Stimulated activated CD8-positive, alpha-beta memory T cell treated with anti-CD3 and anti-CD28 coated beads, Interleukin-4, amount 100 ng/mL, for 4 hours (primary cell): ENCODE measurements at places on chromosomes 3 and 15.

DNA sequence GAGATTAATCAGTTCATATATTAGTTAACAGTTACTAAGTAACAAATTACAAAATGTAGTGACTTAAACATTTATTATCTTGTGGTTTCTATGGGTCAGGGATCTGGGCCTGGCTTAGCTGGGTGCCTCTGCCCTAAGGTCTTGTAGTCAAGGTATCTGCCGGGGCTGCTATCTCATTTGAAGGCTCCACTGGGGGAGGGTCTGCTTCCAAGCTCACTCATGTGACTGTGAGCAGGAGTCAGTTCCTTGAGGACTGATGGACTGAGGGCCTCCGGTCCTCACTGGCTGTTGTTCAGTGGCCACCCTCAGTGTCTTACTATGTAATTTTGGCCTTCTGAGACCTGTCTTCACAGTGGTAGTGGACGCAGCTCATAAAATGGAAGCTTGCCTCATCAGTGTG, 135.9 kb upstream of the PLXNA1 start:
- DNase-seq = no peak

GRCh38 chr3:109952924-109953323, 615.6 kb upstream of the DPPA4 start:
- DNase-seq = no peak

GRCh38 chr15:33565094-33565493, 254.3 kb downstream of the RYR3 start:
- DNase-seq = no peak

DNA sequence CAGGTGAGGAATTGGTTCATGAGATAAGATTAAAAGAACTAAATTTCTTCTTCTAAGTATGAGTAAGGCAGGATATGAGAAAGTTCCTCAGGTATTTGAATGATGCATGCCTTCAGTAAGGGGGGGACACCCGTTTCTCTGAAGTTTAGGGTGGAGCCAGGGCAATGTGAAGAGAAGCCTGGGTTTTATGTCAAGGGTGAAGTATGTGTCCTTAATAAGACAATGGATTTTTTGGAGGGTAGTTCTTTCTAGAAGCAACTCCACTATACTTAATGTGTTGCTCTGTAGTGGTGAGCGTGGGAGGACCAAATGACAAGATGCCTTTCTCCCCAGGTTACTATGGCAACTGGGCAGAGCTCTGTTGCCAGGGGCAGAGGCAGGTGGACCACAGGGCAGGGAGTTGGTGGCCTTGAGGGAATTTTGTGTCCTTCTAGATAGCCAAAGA, 44.0 kb downstream of the PHLDB2 start:
- DNase-seq = no peak

GRCh38 chr3:123320221-123320620, 118.5 kb downstream of the SEC22A start:
- no peak for DNase-seq

- DNase-seq = no peak
These were observed 19.8 kb upstream of the CELF6 start for GRCh38 chr15:72339777-72340177.

DNA sequence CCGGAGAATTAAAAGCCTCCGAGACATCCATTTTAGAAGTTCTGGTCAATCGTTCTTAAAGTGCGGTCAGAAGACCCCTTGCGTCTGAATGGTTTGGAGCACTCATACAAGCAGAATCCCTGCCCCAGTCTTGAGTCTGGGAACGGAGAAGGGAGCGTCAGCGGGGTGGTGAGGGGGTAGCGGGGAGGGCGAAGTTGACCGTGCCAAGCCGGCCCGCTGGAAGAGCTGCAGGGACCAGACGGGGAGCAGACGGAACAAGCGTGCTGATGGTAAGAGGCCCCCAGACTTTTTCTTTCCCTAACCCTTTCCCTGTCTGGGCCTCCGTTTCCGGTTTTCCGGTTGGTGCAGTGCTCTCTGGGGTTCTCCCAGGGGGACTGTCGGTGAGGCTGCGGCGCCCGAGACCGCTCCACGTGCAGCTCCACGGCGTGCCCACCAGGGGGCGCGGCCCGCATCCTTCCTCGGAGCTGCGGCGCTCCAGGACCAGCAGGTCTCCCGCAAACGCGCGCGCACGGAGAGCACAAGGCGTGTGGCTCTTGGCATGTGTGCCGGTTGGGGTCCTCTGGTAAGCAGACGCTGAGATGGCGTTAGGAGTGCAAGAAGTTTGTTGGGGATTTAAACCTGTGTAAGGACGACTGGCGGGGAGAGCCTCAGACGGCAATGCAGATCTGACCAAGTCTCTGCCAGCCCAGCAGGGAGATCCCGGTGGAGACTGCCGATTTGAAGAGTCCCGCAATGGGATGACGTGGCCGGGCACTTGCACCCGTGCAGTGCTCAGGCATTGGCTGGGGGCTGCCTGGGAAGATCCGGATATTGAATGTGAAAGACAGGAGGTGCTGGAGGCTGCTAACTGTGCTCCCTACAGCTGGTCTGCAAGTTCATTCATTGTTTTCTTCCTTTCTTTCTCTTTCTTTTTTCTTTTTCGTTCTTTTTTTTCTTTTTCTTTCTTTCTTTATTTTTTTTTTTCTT, 19.2 kb upstream of the CORO2B start:
- peak; percentile 38 for DNase-seq

DNA sequence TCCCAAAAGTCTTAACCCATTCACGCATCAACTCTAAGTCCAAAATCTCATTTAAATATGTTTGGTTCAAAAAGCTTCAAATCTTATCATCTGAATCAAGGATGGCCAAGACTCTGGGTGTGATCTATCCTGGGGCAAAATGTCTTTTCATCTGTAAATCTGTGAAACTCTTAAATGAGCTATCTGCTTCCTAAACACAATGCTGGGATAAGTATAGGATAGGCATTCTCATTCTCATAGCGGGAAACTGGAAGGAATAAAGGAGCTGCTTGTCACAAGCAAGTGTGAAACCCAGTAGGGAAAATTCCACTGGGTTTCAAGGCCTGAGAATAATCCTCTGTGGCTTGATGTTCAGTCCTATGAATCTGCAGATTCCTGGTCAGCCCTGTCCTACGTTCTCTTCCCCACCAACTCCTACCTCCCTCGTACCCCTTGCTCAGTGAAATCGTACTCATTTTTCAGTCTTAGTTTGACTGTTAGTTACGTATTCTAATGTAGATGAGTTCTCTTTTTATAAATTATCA, 156.7 kb downstream of the EPHA3 start:
- no peak for DNase-seq

DNA sequence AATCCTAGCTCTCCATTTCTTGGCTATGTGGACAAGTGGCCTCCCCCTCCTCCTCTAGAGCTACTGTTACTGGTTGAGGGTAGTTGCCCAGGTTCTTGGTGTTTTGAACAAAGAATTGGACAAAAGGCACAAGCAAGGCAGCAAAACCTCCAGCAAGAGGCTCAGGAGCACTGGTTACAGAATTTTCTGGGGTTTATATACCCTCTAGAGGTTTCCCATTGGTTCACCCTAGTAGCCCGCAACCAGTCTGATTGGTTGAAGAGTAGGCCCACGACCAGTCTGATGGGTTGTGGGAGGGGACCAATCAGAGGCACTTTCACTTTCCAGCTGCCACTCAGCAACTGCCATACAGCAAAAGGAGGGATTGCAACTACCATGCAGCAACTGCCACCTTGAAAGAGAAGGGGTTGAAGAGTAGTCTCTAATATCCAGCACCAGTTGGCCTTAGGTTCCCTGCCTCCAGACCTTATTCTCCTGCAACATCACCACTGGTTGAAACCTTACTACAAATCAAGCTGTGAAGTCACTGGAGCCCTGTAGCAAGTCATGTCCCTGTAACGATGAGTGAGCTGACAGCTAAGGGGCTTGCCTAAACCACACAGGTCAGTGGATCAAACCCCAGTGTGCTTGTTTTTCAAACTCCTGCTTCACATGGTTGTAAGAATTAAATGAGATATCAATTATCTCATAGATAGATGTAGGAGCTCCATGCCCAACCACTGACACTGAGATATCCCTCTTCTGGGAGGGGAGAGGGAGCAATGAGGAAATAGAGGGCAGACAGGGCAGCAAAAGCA, 2.9 kb upstream of the C15orf39 start:
- DNase-seq = no peak

- no peak for DNase-seq
These were observed 250.4 kb upstream of the TTC14 start for GRCh38 chr3:180351601-180352000.

DNA sequence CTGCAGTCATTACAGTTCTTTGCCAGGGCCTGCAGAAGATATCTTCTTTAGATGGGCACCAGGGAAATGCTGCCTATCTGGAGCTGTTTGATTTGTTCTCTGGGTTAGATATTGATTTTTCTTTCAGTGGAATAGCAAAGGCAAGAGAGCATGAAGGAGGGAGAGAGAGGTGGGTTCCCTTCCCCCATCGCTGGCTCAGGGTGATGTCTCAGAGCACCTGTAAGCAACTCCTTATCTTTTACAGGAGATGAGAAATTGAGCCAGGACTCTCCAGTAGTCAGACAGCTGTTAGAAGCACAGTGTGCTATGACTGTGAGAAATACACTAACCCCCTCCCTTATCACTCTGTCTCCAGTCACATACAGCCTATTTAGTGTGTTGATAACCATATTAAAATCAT, 89.3 kb upstream of the SLC24A5 start:
- no peak for DNase-seq

DNA sequence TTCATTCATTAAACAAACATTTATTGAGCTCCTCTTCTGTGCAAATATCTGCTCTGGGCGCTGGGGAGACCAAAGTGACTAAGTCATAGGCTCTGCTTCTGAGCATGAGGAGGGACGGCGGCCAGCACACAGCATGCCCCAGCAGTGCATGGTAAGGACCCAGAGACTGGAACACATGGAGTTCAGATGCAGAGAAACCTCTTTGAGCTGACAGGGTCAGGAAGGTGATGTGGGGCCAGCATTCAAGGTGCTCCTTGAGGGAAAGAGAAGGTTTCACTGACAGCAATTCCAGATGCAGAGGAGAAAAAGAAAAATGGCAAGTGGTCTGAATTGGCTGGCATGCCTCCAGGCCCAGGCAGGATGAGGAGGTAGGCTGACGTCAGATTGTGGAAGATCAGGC, 234.5 kb downstream of the UACA start:
- no peak for DNase-seq

DNA sequence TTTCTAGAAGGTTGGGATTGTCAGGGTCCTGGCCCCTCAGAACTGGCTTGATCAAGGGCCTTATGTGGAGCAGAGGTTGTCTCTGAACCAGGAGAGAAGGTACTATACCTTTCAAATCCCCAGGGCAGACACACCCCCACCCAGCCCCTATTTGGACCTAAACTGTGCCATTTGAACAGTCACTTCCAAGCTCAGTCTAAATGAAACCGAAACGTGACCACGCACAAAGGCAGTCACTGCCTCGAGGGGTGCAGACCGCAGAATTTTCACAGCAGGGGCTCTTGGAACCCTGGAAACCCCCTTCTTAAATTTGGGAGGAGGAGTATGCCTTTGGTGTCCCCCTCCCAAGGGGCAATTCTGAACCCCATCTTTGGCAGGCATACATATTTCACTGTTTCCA, 53.7 kb downstream of the GRIP2 start:
- DNase-seq = no peak

- DNase-seq = no peak
These were observed 225.9 kb upstream of the CD96 start for GRCh38 chr3:111315930-111316587.

GRCh38 chr3:55619046-55619808, 132.1 kb upstream of the WNT5A start:
- no peak for DNase-seq

DNA sequence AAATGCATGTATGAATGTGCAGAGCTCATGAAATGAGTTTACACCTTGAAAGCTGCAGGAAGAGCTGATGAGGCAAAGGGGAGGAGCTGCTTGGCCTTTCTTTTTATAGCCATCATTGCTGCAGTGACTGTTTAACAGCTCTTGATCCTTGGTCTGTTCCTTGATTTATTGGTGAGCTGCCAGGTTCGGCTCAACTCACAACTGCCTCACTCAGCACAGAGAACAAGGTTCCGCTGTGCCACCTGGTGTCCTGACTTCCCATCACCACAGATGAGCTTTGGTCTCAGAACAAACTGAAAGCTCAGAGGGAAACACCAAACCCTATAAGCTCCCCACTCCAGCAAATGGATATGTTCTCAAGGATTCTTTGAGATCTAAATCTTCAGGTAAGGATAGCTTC, 626.1 kb downstream of the MAGI1 start:
- DNase-seq = no peak

GRCh38 chr15:62505762-62506161, 340.7 kb upstream of the C2CD4B start:
- no peak for DNase-seq

- DNase-seq = no peak
These were observed 12.2 kb upstream of the SACM1L start for GRCh38 chr3:45677033-45677446.

DNA sequence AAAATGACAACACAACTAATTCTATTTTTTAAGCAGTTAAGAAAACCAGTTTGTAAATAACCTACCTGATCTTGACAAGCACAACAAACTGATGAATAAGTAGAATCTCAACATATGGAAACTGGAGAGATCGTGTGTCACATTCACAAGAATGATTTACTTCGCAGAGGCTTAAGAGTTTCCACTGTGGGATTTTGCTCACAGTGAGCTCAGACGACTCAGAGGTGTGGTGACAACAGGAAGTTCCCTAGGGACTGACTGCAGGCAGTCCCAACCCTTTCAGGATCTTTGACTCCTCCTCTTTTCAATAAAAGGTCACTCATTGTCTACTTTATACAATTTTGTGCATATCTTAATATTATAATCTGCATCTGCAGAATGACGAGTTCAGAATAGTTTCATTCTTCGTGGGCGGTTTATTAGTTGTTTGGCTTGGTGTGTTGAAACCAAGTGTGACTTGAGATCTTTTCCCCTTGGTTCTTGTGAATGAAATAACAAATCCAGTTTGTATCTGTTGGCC, at the start of gene LIPH:
LIPH (minus strand) TSS at position 231 of the 520 bp plus-strand sequence; CDS start at position 114, 117 bp downstream.
- no peak for DNase-seq
